SJSA1 (cell line): ENCODE measurements at places on chromosomes 12 and 14.

DNA sequence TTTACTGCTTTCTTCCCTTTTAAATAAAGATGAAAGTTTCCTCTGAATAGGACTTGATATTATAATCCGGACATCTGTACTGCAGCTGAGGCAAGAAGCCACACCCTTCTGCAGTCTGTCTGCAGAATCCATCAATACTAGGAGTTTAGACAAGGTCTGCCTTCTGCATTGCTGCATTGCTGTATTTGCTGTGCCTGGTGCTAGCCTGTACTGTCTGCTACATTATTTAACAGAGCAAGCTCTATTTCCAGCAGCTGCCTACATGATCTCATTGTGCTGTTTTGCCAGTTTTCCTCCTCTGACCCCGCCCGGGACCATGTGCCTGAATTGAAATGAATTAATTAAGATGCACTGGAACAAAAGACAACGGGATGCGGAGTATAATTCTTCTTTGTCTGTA is 1.7 kb downstream of the TUBA1A start:
- no peak for DNase-seq

DNA sequence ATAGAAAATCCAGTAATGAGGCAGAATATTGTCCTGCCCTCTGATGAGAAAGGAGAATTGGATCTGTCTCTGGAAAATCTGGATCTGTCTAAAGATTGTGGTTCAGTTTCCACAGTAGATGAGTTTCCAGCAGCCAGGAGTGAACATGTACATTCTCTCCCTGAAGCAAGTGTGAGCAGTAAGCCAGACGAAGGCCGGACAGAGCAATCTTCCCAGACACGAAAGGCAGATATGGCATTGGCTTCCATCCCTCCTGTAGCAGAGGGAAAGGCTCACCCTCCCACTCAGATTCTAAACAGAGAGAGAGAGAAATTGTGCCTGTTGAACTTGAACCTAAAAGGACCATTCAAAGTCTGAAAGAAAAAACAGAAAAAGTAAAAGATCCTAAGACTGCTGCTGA is 31.4 kb downstream of the PARP11 start:
- DNase-seq = no peak

DNA sequence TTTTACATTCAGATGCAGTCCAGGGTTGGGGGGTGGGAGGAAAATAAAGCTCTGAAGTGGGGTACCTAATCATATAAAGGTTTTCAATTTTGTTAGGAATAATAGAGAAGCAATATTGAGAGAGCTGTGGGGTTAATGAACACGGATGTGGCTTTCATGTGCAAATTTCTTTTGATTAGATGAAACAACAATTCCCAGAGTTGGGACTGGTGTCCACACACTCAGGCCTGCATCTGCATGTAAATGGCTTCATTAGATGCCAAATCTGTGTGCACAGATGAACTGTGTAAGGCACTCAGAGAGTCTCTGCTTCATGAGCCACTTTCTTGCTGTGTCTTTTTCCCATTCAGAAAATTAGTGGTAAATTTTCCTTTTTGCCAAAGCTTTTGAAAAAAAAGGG is 377.1 kb upstream of the NOVA1 start:
- DNase-seq = no peak

- no peak for DNase-seq
These were observed 8.9 kb upstream of the MYRFL start for GRCh38 chr12:69816082-69816481.

GRCh38 chr14:61111209-61111665 is 130.2 kb downstream of the SLC38A6 start:
- DNase-seq = peak; percentile 58

DNA sequence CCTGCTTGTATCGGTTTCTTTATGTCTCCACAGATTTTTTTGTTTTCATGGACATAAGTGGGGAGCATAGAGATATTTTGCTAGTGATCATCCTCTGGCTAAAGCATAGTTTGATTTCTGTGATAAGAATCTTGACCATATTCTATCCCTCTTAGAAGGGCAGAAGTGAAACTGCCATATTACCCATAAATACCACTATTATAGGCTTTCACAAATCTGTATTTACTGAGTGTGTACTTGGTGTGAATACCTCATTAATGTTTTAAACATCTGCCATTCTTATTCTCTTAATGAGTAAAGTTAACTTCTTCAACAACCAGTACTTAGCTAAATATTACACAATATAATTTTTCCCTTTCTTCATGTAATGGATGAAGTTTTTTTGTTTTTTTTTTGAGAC is 16.1 kb downstream of the WNK1 start:
- DNase-seq = no peak

DNA sequence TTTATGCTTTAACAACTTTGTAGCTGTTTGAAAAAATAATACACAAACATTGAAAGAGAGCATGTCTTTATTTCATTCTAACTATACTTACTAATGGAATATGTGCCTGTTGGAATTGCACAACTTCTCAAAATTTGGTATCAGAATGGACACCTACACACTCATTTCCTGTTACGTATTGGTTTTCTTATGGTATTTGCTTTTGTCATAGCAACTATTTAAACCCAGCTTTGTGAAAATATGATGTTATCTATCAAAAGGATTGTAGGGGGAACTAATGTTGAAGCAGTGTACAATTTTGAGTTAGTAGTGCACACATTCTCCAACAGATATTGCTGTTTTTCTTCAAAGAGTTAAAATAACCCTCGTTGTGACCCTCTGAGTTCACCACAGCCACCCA is 52.6 kb downstream of the RBMS2 start:
- no peak for DNase-seq

DNA sequence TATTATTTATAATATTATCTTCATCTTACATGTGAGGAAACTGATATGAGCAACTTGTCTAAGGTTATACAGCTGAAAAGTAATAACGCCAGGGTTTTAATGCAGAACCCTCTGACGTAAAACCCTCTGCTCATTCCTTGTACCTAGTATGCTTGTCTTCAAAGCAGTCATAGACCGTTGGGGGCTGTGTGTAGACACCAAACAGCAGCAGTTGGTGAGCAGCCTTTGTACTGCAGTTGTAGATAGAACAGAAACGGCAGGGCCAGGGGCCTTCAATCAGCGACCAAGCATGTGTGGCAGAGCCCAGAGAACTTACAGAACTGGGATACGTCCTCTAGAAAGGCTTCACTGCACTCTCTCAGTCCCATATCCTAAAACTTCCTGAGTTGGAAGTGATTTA is 28.1 kb downstream of the EVL start:
- no peak for DNase-seq

DNA sequence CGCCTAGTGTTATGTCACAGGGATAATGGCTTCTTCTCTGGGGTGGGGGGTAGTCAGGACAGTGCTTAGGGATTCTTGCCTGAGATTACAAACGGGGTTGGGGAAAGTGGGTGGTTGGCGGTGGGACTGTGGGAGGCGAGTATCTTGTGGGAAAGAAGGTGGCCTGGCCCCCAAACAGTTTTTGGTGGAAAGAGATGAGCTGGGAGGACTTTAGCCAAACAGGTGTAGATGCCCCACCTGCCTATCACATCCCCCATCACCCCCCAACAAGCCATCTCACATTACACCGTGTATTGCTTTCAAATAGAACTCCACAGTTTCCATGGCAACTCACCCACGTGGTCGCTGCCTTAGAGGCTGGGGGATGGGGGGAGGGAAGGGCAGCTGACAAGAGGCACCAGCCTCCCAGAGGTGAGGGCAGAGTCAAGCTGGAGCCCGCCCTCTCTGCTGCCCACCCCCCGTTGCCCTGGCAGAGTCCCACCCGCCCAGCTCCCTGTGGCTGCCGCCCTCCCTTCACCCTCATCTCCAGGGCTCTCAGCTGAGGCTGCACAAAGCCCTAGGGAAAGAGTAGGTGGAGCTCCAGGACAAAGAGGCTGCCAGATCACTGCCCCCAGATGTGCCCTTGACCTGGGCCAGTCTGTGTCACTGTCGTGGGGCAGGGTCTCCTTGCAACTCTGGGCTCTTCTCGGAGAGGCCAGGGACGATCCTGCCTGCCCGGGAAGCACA is 98.3 kb downstream of the LRRC74A start:
- DNase-seq = no peak

- no peak for DNase-seq
These were observed 75.3 kb upstream of the OR4E1 start for GRCh38 chr14:21748869-21749303.

GRCh38 chr12:25682421-25682820 is 129.3 kb upstream of the LMNTD1 start:
- DNase-seq = no peak

DNA sequence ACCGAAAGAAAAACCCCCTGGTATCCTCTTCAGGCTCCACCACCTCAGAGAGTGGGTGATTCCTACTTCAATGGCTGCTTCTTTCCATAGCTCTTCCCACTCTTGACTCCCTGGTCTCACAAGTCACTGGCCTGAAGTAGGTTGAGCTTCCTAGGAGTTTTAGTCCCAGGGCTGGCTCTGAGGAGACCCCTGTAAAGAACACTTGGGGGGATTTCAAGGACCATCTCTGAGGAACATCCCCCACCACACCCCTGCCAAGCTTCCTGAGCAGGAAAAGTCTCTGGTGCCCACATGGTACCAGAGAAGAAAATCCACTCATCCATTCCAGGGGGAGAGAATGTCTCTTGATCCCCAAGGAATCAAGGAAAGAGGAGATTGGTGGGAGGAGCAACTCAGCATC is 25.7 kb downstream of the PHETA1 start:
- DNase-seq = peak; percentile 93

DNA sequence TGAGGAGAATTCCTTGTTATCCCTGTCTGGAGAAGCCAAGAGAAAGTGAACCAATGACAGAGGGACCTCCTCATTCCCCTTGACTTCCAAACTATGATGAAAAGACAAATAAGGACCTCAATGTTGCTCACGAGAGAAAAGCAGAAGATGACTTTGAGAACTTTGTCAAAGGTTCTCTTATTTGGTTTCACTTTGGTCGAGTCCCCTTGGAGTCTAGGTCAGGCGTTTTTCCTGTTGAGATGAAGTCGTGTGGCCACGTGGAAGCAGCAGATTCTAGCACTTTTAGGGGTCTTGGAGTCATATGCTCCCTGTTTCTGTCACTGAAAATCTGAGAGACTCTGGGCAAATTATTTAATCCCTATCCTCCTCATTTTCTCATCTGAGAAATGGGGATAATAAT is 33.8 kb upstream of the COL2A1 start:
- DNase-seq = no peak

DNA sequence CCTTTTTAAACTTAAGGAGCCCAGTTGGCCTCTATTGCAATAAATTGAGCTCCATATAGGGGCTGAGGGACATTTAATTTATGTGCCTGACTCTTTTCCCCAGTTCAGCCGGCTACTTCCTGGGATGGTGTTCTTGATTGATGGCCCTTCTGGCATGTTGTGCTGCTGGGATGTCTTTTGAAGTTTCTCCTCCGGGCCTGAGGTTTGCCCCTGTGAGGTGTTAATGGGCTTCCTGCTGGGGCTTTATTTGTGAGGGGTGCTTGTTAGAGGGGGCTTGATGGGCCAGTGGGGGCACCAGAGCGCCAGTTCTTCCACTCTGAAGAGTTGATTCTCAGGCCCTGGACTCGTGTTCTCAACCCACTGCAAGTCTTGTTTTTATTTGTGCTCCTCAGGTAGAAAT is 69.6 kb downstream of the CHST11 start:
- DNase-seq = no peak

- DNase-seq = peak; percentile 14
These were observed 40.2 kb downstream of the HSP90AA1 start for GRCh38 chr14:102046337-102047278.

DNA sequence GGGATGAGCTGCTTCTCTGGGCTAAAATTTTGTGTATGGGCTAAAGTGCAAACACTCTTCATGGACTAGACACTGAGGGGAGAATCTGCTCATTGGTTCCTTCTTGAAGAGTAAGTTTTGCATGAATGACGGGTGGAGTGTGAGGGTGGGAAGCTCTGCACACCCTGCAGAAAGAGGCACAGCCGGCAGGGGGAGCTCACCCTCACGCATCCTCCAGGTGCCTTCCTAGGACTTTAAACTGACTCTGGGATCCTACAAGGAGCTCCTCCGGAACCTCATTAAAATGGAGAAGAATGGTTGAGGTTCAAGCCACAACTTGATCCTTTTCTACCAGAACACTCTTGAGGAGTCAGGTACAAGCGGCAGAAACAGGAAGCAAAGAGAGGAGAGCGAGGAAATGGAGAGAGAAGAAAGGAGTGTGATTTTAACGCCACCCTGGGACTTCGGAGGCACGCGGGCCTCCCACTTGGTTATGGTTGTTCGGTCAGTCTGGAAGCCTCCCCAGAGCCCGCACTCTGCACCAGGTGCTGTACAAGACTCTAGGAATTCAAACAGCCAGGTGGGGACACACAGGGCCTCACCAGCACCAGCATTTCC is 87.5 kb downstream of the SETD3 start:
- DNase-seq = peak; percentile 9

- no peak for DNase-seq
These were observed 353.1 kb downstream of the NAV3 start for GRCh38 chr12:78183824-78184223.

DNA sequence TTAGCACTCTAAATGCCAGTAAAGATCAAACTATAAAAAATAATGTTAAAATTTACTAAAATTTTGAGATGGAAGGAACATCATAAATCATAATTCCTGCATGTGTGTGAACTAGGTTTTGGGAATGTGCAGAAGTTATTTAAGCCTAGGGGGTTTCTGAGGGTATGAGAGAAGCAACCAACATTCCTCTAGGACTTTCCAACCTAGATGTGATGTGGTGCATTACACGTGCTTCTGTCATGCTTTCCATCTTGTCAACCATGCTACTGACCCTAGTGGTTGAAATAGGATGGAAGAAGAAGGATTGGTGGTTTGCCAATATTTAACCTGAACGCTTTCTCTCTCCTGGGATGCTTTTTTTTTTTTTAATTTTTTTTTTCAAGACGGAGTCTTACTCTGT is 209.3 kb downstream of the AEBP2 start:
- no peak for DNase-seq

DNA sequence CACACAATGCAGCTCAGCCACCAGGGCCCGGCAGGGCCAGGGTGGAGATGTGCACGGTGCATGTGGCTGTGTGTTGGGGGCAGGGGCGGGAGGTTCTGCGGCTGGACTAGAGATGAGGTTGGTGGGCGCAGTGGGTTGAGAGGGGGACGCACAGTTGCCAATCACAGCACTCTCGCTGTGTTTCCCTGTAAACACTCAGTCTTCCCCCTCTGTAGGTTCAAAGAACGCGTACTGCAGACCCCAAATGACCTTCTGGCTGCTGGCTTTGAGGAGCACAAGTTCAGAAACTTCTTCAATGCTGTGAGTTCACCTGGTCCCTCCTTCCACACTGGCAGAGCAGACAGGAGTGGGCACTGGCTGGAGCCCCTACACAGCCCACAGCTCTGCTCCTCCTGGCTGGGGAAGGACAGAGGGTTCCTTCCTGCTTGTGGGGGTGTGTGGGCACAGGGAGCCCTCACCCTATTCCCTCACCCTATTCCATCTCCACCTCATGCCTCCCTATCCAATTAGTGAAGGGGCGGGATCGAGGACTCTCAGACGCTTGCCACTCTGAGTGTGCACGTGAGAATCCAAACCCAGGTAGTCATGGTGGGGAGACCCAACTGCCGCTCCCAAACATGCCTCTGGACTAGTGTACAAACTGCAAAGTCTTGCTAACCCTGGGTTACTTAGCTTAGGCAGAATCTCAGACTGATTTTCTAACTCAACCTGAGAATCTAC is 17.8 kb downstream of the OTUB2 start:
- DNase-seq = no peak

GRCh38 chr14:100885617-100886016 is 17.9 kb downstream of the RTL1 start:
- no peak for DNase-seq

GRCh38 chr12:113239811-113240331 is 18.6 kb downstream of the TPCN1 start:
- DNase-seq = peak; percentile 67
